ENCODE measurements at places on chromosomes 11 and 22.
A peak's percentile ranks its signal among the peaks of the same experiment; 100 is the strongest.

GRCh38 chr11:34798985-34799384 lies 117.2 kb downstream of the APIP start:
- DNase-seq, result no peak

GRCh38 chr11:104369761-104370160 lies 205.8 kb upstream of the PDGFD start:
- DNase-seq, result no peak

DNA sequence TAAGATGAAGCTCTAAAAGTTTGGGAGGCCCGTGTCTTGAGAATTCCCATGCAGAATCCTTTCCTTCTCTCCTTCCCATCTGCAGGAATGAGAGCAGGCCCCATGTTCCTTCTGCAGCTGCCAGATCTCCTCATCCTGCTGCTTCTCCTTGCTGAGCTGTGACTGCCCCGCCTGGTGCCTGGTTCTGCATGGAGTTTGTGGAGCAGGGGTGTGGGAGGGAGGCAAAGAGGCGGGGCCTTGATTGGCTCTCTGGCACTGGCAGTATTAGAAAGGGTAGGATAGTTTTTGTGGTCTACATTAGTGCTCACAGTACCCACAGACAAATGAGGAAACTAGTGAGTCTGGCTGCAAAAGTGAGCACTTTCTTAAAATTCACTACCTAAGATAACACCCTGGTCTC lies 91.1 kb upstream of the CLPB start:
- DNase-seq, result no peak

DNA sequence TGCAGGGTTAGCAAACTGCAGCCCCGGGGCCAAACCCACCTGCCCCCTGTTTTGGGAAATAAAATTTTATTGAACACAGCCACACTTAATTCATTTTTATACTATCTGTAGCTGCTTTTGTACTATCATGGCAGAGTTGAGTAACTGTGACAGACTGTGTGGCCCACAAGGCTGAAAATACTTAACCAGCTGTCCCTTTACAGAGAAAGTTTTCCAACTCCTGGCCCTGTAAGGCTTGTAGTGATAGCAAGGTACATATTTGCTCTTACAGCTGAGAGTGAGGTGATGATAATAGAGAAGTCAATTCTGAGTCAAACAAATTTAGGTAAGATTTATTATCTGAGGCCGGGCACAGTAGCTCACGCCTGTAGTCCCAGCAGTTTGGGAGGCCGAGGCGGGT lies 87.4 kb upstream of the SLC6A5 start:
- no peak for DNase-seq

- DNase-seq, result no peak
Observed at GRCh38 chr11:69051381-69052342, 2.9 kb downstream of the TPCN2 start.

DNA sequence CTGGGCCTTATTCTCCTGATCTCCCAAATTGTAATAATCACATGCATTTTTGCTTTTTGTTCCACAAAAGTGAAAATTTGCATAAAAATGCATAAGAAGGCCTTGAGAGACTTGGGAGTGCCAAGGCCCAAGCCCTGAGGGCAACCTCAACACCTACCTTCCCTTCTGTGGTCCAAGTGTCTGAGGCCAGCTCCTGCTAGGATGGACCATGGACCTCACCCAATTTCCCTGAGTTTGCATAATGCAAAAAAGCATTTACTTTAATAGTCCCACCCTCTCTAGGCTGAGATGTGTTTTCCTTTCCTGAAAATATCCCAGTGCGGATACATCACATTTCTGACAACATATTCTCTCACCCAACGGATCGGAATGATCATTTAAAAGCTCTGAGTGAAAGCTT lies 194.1 kb upstream of the TENM4 start:
- no peak for DNase-seq

- peak; percentile 79 for DNase-seq
Observed at GRCh38 chr11:75626889-75627529, 41.8 kb downstream of the MAP6 start.

DNA sequence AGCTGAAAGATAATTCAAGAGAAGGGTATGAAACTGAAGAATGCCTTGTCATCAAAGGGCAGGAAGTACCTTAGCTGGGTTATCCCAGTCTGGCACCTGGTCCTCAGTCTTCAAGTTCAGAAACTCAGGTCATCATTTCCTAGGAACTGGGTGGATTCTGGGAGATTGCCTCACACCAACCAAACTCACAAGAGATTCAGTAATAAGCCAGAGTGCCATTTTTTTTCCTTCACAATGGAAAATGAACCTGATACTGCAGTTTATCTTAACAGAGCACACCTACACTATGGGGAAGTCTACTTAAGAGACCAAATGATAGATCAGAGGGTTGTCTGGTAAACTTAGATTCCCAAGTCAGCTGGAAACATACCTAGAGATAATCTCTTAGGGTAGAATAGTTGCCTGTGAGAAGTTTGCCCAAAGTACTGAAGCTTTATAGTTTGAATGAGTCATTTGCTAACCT lies 3.8 kb upstream of the BUD13 start:
- DNase-seq, result no peak

DNA sequence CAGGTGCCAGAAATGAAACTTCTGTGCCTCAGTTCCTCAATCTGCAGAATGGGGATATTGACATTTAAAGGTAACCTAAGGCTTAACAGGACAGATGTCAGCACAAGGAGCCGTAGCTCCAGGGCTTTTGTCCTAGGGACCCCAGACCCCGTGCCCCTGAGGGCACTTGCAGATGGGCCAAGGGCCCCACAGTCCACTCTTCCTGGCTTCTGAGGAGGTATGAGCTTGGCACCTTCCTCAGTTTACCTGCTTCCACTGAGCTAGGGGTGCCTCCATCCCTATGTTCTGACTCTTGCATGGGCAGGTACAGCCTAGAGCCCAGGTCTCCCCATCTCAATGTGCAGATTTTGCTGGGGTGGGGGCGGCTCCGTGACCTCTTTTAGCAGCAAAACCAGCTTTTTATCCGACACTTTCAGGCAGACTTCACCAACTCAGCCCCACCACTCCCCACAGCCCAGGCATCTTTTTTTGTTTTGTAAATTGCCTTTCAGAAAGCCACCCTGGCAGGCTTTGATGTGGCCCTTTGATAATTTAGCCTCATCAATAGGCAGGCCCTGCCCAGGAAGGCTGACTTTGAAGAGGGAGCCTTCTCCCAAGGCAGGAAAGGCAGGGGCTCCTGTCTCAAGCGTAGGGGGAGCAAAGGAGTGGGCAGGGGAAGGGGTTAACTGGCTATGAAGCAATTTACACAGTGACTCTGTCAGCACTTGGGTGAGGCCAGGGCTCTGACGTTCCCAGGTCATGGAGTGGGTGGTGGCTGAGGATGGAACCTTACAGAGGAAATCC lies 23.7 kb upstream of the FGF3 start:
- DNase-seq, result no peak

- DNase-seq, result peak; percentile 31
Observed at GRCh38 chr11:3205261-3206155, 13.1 kb downstream of the MRGPRG start.

DNA sequence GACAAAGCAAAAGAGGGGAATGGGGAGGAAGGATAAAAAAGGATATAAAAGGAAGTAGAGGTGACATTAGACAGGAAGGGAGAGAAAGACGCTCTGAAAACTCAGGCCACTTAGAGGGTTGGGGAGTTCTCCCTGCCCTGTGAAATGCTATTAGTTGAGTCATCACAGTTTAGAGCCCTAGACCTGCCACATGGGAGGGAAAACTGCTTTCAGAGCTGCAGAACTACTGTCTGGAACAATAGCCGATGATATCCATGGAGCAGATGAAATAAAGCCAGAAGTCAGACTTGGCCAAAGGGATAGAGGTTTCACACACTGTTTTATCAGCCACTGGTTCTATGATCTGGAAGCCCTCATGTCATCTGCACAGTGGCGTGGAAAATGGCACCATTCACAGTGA lies 157.9 kb downstream of the NCAM1 start:
- DNase-seq, result peak; percentile 43

DNA sequence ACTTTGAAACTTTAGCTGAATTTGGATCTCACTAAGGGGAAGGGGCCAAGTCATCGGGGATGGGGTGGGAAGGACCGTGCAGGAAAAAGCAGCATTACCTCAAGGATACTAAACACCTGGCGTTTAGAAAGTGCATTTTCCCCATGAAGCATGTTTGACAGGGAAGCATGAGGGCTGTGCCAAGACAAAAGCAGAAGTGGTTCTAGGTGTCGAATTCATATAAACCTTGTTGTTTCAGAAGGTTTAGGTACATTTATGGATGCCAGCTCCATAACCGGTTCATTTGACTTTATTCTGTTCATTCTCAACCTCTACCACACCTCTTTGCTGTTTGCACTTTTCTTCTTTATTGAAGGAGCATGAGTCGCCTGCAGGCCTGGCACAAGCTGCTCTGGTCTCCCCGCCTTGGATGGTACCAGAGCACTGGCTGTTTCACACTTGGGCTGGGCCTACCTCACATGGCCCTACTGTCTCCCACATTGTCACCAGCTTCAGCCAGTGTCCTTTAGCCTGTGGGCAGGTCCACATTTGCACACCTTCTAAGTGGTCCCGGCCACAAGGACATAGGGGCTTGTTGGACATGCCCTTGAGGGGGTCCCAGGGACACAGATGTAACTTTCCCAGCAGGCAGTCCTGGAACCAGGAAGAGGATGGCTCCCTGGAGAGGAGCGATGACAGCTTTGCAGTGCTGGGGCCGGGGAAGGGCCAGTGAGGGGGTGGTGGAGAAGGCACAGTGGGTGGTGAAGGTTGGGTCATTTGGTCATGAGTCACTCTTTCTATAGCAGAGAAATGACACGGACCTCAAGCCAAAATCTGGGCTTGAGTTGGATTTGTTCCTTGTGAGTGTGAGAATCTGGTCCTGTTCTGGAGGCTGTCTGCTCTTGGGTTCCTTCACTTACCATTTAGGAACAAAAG lies 3.2 kb upstream of the ST14 start:
- peak; percentile 33 for DNase-seq

- peak; percentile 72 for DNase-seq
Observed at GRCh38 chr22:41288245-41288946, 2.4 kb upstream of the RANGAP1 start.

DNA sequence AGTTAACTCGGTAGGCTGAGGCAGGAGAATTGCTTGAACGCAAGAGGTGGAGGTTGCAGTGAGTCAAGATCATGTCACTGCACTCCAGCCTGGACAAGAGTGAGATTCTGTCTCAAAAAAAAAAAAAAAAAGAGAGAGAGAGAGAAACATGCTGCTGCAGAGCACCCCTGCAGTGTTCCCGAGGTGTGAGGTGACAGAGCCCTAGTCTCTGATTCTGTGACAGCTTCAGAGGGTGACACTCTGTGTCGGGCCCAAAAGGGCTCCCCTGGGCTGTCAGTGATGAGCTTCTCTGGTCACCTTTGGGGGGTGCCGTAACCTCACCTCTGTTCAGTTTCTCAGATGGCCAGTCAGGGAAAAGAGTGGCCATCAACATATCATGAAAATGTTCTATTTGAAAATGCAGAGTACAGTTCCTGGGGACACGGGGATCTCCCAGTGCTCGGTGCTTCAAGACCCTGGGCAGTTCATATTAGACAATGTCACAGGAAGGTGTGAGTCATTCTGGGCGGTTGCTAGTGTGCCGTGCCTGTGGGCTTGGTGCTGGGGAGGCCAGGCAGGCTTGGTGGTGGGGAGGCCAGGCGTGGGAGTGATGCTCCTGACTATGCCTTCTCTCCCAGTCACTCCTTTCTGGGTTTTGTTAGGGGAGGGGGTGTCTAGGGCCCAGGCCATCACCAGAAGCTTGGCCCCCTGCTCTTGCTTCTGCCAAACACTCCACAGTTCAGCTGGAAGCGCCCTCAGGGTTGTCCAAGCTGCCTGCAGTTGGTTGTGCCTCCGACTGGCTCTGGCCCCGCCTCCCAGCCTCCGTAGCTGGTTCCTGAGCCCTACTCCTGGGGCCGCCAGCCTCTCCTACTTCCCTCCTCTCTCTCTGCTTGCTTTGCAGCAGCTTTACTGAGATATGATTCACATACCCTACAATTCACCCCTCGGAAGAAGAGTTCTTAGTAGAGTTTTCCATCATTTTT lies 52.5 kb upstream of the CLDN5 start:
- peak; percentile 11 for DNase-seq

- no peak for DNase-seq
Observed at GRCh38 chr11:11982975-11983374, 25.5 kb downstream of the DKK3 start.

DNA sequence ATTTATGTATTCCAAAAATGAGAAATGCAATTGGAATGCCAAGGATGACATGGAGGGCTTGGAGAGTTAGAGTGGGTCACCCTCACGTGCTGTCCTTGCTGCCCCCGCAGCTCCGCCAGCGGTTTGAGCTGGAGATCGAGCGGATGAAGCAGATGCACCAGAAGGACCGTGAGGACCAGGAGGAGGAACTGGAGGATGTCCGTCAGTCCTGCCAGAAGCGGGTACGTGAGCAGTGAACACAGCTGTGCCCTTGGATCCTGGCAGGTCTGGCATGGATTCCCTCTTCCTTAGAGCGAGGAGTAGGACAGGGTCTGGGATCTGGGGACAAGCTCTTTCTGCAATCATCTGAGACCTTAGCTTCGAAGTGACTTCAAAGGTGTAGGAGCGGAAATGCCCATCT lies 166.2 kb downstream of the MYO18B start:
- no peak for DNase-seq

- no peak for DNase-seq
Observed at GRCh38 chr22:50085211-50085972, at the start of gene MLC1. Gene MLC1 (minus strand): TSS chr22:50085426. CDS start chr22:50084902, 524 bp downstream.

DNA sequence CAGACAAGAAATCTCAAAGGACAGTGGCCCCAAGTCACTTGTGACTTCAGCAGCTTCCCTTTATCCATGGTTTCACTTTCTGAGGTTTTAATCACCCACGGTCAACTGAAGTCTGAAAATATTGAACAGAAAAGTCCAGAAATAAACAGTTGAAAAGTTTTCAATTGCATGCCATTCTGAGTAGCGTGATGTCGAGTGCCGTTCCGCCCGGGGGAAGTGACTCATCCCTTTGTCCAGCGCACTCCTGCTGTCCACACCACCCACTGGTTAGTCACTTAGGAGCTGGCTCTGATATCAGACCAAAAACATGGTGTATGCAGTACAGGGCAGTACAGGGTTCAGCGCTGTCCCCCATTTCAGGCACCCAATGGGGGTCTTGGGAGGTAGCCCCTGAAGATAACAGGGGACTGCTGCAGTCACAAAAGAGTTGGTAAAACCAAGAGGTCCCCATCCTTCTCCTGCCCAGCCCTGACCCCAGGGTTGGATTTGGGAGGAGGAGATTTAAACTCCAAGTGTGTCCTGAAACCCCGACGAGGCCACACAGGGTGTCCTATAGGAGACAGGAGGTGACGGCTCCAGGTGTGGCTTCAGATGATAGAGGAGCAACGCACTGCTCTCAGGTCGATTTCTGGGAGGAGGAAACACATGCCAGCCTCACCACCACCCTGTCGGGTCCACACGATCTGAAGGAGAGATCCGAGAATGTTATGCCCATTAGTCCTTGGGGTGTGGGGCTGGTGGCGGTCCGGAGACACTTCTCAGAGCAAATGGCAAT lies 390.1 kb downstream of the CTTN start:
- peak; percentile 36 for DNase-seq

- no peak for DNase-seq
Observed at GRCh38 chr11:83401506-83402225, 115.5 kb upstream of the CCDC90B start.
